ENCODE measurements at places on chromosomes 5 and 9.

DNA sequence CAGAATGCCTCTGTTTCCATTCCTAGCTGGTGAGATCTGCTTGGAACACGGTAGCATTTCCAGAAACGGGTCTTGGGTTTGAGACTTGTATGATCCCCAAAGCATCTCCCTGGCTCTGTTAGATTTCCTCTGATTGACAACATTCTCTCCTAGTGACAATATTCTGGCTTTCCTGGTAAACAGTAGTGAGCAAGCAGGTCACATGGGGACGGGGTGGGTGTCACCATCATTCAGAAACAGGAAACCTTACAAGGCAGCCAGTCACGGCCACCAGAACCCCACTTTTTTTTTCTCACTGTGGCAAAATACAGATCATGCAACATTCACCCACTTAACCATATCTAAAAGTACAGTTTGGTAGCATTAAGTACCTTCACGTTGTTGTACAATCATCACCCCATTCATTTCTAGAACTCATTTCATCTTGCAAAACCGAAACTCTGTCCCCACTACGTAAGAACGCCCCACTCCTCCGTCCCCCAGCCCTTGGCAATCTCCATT, 90.1 kb upstream of the LMX1B start:
- DNase-seq, result no peak

GRCh38 chr5:20615888-20616563, 628.0 kb upstream of the CDH18 start:
- no peak for DNase-seq

GRCh38 chr5:61229416-61229815, 67.1 kb upstream of the SMIM15 start:
- no peak for DNase-seq

DNA sequence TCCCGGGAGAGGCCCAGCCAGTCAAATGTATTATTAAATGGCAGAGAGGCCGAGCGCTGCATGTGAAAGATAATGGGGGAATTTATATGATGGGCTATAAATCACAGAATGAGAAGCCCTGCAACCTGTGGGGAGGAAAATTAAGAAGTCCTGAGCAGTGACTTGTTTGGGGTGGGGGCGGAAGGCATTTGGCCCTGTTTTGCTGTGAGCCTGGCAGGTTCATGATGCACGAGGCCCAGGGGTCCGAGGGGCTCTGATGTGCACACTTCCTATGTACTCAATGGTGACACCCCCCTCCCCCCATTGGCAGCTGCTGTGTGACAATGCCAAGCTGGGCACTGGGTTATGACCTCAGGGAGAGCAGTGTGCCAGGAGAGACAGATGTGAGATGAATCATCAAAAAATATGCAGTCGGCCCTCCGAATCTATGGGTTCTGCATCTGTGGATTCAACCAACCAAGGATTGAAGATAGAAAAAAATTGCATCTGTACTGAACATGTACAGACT, 13.7 kb upstream of the DAB2IP start:
- no peak for DNase-seq

- DNase-seq, result no peak
Observed at GRCh38 chr5:155025895-155026294, 12.3 kb downstream of the KIF4B start.
